Activated CD4-positive, alpha-beta T cell treated with anti-CD3 and anti-CD28 coated beads, Interleukin-2, amount 10 ng/mL, durations not matched to agents 7 days and 5 days (primary cell): ENCODE measurements at places on chromosomes 4 and X. TPM values are rescaled to one million over a fixed set of nuclear protein-coding genes. Genes with fewer than 3 reads are reported as not detected.
A peak's percentile ranks its signal among the peaks of the same experiment; 100 is the strongest.

GRCh38 chr4:92483341-92483740 is 179.6 kb downstream of the GRID2 start:
- no peaks in the 10 kb centered on the region for H3K36me3 ChIP-seq
- H3K27me3 ChIP-seq, result no peaks in the 10 kb centered on the region
- DNase-seq, result no peak

GRCh38 chrX:10620121-10620699 is at the start of gene MID1:
TSS of gene MID1 (minus strand) at chrX:10620585. CDS start at chrX:10567547, 53,038 bp downstream.
- H3K4me3 ChIP-seq, result no peak within 1 kb of the TSS
- no peak for DNase-seq
- H3K36me3 ChIP-seq, result no peaks in the 10 kb centered on the region
- peaks cover 4% of the 10 kb centered on the region for H3K4me1 ChIP-seq
- no peak within 1 kb of the TSS for H3K27ac ChIP-seq

DNA sequence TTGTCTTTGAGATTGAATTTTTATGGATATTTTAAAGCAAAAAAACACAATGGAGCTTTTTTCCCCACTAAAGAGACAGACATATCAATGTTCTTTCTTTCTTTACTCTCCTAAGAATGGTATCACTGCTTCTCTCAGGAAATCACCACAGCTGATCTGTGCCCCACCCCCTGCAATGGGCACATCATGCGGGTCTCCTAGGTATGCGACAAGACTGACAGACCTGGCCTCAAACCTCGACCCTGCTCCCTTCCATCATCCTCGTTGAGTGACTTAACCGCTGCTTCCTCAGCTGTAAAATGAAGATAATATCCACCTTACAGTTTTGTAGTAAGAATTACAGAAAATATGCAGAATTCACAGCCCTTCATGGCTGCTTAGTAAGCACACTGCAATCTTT is 58.3 kb downstream of the LEF1 start:
- H3K36me3 ChIP-seq, result peaks cover 74% of the 10 kb centered on the region
- H3K27ac ChIP-seq, result peak overlapping the region; percentile 94
- DNase-seq, result no peak
- peak overlapping the region; percentile 58 for H3K4me3 ChIP-seq

- H3K27ac ChIP-seq, result no peak overlapping the region
- no peaks in the 10 kb centered on the region for H3K36me3 ChIP-seq
- H3K4me1 ChIP-seq, result no peaks in the 10 kb centered on the region
- DNase-seq, result no peak
- H3K4me3 ChIP-seq, result no peak overlapping the region
These were observed 100.8 kb downstream of the PSAPL1 start for GRCh38 chr4:7333801-7334421.

DNA sequence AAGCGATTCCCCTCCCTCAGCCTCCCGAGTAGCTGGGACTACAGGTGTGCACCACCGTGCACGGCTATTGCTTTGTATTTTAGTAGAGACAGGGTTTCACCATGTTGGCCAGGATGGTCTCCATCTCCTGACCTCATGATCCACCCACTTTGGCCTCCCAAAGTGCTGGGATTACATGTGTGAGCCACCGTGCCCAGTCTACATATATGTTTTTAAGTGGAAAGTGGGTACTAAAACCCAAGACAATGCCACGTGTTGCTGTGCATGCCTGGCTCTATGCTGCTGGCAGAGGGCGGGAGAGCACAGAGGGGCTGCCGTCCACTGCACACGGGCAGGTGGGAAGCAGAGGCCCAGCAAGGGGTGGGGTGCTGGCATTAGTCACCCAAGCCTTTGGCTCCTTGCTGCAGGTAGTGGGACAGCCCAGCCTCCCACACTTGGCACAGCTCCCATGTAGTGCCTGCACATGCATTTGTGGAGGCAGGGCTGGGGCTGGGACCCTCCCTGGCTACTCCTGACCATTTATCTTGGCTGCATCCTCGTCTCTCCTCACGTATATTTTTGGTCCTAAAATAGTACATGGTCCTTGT is 3.5 kb downstream of the EMD start:
- H3K27me3 ChIP-seq, result no peaks in the 10 kb centered on the region
- DNase-seq, result no peak
- no peak overlapping the region for H3K4me3 ChIP-seq
- H3K4me1 ChIP-seq, result peaks cover 16% of the 10 kb centered on the region
- no peak overlapping the region for H3K27ac ChIP-seq

CHRDL1 gene
- not detected for total RNA-seq

PRR32 gene
- not detected for total RNA-seq
